ENCODE measurements at places on chromosomes 11 and 22.

DNA sequence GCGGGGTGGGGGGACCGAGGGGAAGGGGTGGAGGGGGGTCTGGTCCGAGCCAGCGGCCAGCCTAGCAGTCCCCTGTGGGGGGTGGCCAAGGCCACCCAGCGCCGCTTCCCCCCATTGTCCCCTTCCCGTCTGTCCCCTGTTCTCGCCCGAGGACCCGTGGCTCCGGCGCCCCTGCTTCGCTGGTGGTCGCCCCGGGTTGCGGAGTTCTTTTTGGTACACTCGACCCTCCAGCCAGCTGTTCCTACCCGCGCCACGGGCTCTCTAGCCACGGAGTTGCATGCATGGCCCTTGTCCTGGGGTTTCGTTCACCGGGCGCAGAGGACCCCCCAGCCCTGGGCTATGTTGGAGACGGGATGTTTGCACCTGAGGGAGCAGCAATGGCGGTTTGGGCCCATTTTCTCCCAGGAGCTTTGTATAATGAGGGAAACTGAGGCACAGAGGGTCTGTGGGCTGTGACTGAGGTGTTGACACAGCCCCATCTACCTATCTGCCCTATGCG is 489 bp downstream of the RNF214 start:
- no peak for DNase-seq

GRCh38 chr11:45917286-45917622 is 423 bp downstream of the PEX16 start:
- no peak for DNase-seq

- no peak for DNase-seq
Observed at GRCh38 chr11:65003282-65003681, 6.5 kb upstream of the BATF2 start.

DNA sequence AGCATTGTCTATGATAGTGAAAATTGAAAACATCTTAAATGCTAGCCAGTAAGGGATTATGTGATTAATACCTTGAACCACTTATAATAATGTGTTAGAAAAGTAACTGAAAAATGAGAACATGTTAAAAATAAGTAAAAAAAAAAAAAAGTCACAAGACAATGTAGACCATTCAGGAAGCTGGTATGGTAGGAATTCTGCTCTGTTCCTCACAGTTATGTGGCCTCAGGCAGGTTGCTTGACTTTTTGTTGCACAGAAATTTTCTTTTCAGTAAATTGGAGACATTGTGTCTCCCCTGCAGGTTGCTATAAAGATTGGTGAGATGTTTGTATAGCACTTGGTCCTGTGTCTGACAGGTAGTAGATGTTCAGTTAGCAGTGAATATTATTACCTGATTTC is 17.3 kb upstream of the PLET1 start:
- no peak for DNase-seq

DNA sequence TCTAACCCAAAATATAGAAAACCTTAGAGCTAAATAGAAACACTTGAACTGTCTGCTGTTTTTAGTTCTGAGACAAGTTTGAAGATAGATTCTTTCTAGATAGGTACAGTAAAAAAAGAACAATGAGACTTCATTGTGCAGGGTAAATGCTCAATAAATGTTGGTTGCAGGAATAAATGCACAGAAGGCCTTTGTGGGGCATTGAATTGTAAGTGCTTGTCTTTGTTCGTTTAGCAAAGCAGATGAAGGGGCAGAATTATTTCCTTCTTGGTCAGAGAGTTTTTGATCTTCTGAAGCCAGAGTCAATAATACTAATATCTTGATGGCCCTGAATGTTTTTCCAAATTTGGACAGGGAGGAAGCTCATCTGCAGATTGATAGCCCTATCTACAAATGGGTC is 340.4 kb downstream of the OPCML start:
- no peak for DNase-seq

DNA sequence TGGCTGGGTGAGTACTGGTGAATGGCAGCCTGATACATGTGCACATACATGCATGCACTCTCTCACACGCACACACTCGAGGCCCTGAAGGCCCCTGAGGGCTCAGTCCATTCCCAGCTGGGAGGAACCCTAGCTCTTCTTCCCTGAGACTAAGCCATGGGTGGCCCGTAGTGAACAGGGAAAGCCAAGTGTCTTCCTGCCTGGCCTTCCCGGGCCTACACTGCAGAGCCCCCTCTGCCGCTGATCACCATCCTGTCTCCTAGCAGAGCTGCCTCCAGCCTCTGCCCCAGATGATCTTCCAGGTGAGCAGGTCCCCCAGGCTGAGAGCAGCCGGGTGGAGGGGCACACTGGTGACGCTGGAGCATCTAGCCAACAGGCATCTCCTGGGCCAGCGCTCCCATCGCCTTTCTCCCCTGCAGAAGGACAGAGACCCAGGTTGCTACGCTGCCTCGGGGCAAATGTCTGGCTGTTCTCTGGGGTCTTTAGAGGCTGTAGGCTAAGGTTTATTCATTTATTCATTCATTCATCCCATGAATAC is 57.3 kb downstream of the CD82 start:
- no peak for DNase-seq

Measured in HL-60 (cell line).